ENCODE measurements at places on chromosomes 3 and 15. TPM values are rescaled to one million over a fixed set of nuclear protein-coding genes. Genes with fewer than 3 reads are reported as not detected.

The IL17RD gene
- 6.5 TPM for total RNA-seq

The TRPM1 gene
- total RNA-seq, result not detected

The NOX5 gene
- 0.25 TPM for total RNA-seq

The TLR9 gene
- under 0.01 TPM for total RNA-seq
